ENCODE measurements at places on chromosomes 12 and 14.

- no peak for DNase-seq
Observed at GRCh38 chr14:59900556-59900955, 19.4 kb upstream of the LRRC9 start.

- no peak for DNase-seq
Observed at GRCh38 chr12:50901685-50902113, 50.6 kb upstream of the HIGD1C start.

- no peak for DNase-seq
Observed at GRCh38 chr12:19388131-19388549, 51.2 kb upstream of the AEBP2 start.

DNA sequence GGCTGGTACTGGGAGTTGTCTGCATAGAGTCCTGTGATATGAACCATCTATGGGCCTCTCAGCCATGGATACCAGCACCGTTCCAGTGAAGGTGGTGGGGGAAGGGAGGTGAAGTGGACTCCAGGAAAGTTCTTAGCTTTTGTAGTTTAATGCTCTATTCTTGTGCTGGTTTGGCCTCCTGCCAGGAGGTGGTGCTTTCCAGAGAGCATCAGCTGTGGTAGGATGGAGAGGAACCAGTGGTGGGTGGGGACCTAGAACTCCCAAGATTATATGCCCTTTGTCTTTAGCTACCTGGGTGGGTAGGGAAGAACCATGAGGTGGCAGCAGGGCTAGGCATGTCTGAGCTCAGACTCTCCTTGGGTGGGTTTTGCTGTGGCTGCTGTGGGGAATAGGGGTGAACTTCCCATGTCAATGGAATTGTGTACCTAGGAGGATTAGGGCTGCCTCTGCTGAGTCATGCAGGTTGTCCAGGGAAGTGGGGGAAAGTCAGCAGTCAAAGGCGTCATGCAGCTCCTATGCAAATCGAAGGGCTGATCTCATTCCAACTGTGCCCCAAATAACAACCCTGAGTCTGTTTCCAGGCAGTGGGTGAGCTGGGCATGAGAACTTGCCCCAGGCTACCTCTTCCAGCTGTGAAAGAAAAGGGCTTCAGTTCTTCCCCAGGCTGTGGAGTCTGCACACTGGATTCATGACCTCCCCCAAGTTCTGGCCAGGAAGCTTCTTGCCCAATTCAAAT is 14.2 kb downstream of the GZMH start:
- no peak for DNase-seq

DNA sequence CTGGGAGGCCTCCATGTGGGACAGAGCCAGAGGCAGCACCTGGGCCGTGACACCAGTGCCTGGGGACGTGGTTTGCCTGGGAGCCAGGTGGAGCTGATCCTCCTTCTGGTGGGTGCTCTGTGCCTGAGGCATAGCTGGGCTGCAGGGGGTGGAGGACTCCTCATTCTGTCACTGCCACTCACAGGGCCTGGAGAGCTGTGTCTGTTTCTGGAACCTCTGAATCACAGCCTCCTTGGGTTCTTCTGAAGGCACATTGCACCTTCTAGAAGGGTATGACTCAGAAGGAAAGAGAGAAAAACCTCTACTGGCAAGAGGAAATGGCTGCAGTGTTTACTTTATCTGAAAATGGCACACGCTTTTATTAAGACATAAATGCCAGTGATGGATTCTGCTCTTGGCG is 659.8 kb downstream of the VRK1 start:
- DNase-seq, result no peak

All from SW 1271 (cell line).